Hindlimb muscle (tissue), 1 donor: ENCODE measurements at places on chromosomes 11 and 22. TPM values are rescaled to one million over a fixed set of nuclear protein-coding genes. Genes with fewer than 3 reads are reported as not detected.

Gene ALKBH8
- 7.1 TPM for polyA plus RNA-seq

DNA sequence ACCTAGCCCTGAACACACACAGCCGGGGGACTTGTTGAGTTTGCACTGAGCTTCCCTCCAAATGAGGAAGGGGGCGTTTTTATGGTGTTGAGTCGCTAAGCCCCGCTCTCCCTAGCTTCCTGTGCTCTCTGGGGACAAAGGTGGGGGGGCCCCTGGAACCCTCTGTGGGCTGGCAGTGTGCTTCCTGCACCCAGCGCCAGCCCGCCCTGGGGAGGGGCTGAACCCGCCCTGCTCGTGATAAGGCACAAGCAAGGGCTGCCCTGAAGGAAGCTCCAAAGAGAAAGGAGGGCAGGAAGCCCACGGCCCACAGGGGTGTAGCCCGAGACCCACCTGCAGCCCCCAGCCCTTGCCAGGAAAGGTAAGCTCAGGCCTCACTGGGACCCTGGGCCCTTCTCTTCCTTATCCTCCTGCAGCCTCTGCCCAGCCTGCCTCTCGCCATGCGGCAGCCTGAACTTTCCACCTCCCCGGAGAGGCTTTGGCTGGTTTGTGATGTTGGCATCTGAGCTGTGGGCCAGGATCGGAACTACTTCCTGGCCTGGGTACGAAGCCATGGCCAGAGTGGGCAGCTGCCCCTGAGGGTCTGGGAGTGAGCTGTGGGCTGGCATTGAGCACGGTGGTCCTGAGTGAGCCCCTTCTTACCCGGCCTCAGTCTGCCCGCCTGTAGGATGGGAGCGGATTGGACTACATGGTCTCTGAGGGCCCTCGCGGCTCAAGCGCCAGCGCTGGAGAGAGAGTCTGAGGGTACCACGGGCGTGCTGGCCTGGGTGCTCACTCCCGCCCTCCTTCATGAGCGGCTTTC lies at the start of gene FERMT3:
Gene FERMT3 (plus strand): TSS at position 265 of the 799 bp plus-strand sequence. CDS start 644 bp downstream, outside the sequence.
- no peak for DNase-seq

- no peak for DNase-seq
Measured at GRCh38 chr11:96144553-96144952, 198.4 kb downstream of the MAML2 start.

DNA sequence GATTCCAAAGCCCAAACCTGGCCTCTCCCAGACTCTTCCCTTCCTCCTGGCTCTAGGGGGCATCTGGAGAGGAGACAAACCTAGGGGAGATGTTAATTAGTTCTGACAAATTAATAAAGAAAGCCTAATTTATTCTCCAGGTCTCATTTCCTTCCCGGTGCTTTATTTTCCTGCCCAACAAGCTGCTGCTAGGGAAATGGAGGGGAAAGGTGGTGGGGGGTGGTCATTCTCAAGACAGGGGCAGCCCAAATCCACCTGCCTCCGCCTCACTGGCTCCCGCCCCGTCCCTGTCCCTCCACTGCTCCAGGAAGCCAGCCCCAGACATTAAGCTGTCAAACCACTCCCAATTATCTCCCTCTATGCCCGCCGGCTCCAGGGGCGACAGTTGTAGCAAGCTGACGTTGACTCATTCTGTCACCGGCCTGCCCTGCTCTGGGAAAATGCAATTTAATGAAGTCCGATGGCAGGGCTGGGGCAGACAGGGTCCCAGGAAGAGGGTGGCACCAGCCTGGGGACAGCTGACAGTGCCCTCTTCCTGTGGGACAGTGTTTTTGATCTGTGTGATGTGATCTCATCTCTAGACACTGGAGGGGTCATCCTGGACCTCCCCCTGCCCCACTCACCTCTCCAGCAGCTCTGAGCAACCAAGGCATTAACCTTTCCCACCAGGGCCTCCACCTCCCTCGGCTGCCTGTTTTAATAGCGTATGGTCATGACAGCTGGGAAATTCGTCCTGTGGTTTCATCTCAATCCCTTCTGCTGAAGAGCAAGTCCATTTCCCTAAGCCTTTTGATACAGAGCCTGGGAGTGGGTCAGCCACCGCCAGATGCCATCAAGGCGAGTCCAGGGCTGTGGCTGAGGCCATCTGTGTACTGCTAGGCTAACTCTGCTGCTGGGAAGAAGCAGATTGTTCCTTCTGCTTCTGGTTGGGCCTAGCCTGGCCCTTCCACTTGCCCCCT lies 27.1 kb downstream of the NECTIN1 start:
- DNase-seq = no peak

Gene ART1
- polyA plus RNA-seq = 7.6 TPM
